NCI-H748 treated with DMSO at 0.1 percent for 48 hours (cell line): ENCODE measurements at places on chromosomes 12 and 14.

GRCh38 chr12:12399776-12400305, 43.0 kb downstream of the BORCS5 start:
- no peak for DNase-seq

DNA sequence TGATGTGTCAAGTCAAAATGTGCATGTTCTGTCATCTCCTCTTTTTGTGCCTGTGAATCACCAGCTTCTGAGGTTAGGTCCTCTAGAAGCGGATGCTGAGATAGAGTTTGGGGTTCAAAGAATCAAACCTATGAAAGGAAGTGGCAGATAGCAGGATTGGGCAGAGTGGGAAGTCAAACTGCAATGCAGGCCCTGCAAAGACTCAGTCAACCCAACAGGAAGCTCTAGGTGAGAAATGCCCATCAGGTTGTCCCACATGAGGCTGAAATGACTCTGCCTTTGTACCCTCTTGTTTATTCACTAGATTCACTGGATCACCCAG, 4.5 kb upstream of the MIA2 start:
- DNase-seq = no peak

- DNase-seq = no peak
These were observed 247.4 kb downstream of the EFCAB11 start for GRCh38 chr14:89707086-89707485.

DNA sequence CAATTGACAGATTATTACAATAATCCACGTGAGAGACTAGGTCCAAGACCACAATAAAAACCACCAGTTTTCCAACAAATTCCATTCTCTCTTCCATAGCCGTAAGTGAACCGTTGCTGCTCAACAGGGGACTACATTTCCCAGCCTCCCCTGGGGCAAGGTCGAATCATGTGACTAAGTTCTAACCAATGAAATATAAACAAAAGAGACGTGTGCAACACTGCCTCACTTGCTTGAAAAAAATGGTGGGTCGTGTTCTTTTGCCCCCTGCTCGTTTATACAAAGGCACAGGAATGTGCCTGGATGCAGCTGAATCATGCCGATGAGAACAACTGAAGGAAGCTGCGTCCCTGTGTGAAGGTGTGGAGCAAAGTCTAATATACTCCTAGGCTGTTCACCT, 51.1 kb downstream of the HSPB8 start:
- no peak for DNase-seq

DNA sequence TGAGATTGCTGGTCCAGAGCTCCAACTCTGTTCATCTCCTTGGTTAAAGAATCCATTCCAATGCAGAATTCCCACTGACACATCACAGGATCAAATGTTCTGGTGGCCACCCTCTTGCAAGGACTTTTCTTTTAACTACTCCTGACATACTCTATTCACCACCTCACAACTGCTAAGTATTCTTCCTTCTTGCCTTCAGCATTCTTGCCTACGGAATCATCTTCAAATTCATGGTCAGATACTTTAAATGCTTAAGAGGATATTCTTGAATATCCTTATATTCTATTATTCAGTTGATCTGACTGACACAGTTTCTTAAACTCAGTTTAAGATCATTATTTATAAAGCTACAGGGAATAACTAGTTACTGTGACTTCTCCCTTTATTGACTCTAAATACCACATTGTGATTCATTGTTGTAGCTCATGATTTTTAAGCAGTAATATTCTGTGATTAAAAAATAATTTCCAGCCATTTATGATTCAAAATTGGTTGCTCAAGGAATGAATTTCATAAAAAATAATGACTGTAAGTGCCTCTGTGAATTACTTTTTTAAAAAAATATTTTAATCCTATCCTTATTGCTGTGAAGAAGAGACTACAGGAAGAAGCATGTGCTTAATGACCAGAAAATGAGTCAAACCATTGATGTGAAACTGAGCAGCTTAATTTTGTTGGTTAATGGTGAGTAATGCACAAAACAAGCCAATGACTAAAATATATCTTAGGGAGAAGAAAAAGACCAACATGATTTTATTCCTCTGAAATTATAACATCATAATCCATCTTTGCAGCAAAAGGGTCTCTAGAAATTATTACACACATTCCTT, 207.1 kb downstream of the PIK3C2G start:
- no peak for DNase-seq

- DNase-seq = no peak
These were observed 95.1 kb downstream of the DICER1 start for GRCh38 chr14:95062220-95062619.

DNA sequence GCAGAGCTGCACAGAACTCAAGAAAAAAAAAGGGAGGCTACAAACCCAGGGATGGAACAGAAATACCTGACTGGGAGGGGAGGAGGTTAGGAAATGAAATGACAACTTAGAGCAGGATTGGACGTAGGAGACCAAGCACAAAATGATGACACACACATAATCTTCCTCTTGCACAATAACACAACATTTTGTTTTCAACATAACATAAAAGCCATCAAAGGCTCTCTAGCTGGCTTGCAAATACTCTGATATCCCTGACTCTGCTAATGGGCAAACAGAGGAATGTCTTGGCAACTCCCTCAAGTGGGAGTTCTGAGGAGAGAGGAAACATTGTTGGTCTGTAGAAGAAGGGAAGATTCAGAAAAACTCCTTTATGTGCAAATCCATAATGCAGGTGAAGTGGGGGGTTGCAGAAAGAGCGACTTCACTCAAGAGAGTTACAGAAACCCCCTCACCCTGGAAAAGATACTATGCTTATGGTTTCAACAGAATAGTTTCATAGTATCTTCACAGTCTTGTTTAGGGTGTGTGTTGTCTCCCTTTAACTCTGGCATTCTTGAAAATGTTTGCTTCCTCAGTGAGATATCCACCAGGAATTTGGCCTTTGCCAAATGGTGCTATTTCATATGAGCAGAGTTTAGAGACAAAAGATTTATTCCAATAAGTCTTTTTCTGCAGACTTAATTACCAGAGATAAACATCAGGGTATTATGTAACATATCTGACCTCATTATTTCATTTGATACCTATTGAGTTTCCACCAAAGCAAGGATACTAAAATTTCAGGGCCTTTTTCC, 43.8 kb upstream of the LTBP2 start:
- no peak for DNase-seq

DNA sequence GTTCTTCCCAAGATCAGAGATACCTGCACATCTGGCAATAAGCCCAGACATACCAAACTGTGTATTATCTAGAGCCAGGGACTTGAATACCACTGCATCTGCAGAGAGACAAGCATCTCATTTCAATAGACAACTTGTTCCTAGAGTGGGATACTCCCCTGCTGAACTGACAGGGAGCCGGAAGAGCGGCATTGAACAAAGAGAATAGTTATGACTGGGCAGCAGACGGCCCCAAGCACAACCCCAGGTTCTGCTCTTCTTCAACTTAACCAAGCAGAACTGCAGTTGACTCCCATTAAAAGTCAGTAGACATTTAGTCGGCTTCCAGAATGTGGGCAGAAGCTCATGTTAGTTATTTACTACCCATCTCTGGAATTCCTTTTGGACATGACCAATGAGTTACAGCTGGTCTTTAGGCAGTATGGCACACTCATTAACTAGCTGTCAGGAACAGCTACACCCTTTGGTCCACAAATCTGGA, 112.9 kb downstream of the HMGA2 start:
- DNase-seq = no peak

DNA sequence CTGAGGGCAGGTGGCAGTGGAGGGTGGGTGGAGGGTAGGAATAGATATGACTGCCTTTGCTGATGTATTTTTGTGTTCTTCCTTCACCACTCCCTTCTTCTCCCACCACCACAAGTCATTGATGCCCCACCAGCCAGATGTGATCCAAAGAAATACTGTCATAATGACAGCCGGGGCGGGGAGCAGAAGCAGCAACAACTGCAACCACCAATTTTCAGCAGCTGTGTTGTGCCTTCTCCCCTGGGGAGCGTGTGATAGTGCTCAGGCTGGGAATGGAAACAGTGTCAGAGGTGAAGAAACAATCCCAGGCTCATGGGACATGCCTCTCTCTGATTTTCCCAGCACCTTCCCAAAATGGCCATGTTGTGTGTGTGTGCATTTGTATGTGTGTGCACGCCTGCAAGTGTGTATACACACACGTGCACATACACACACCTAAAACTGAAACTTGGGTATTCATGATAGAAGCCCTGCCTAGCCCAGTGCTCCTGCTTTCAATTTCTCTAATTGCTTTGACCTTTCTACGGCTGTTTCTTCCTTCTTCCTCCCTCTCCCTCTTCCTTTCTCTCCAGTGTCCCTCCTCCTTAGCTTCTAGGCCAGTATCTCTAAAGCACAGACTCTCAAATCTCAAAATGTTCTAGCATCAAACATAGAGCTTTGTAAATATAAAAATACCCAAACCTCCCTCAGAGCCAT, 299.2 kb upstream of the FKBP4 start:
- no peak for DNase-seq

- no peak for DNase-seq
These were observed 7.4 kb downstream of the LRP1-AS start for GRCh38 chr12:57139796-57140649.

GRCh38 chr14:105420101-105420973, 710 bp downstream of the MTA1 start:
- DNase-seq = no peak

DNA sequence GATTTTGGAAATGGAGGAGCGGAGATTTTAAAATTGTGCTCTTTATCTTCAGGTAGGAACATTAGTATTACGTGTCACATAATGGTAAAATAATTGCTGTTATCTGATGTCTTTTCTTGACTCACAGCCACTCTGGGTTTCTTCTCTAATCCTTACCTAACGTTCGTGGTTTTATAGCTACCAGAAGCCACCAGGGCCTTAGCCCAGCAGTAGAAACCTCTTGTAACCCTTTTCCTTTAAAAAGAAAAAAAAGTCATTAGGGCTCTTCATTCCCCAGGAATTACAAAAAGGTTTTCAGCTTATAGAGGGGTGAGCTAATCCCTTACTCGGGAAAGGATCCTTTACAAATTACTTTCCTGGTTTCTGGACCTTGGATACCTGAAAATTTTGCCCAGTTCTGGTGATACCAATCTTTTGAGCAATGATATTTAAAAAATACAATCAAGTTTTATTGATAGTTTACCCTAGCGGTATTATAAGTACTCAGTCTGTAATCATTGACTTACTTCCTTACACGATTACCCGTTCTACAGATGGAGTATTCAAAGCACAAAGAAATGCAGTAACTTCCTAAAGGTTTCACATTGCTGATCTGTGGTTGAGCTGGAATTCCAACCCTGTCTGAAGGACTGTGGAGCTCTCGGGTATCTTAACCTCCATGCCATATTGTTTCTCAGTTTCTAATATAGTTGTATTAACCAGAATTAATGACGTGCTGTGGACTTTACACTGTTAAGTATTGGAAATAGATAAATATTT, 1.6 kb downstream of the GABARAPL1 start:
- no peak for DNase-seq

- no peak for DNase-seq
These were observed 399 bp downstream of the NCAPD2 start for GRCh38 chr12:6494258-6494743.

DNA sequence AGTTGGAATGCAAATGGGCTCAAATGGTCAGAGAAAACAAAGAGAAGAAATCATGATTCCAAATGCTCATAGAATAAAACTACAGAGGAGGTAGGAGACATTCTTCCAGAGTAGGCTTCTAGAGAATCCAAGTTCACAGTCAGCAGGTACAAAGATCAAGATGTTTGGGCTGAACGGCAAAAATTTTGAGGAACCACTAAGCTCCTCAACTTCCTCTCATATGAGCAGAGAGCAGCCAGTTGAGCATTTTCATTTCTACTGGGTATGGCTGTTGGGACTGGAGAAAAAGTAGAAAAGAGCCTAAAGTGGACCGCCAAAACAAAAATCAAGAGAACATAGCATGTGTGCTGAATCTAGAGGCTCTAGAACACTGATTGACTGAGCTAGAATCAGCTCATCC, 73.8 kb upstream of the ARID2 start:
- DNase-seq = no peak

- DNase-seq = no peak
These were observed 27.6 kb downstream of the GALNT4 start for GRCh38 chr12:89497005-89497404.

DNA sequence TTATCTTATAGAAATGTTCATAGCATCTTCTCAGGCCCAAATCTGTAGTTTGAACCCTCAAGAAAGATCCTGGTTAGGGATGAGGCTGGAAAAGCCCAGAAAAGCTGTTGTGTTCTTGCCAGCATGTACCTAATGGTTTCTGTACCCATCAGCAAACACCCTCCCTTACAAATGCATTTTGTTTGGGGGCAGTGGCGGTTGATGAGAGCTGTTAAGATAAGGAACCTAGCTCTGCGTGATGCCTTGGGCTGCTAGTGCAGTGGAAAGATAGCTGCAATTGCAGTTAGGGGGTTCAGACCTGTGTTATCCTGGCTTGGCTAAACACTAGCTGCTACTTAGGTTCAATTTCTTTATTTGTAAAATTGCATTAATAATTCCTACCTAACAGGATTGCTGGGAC, 3.6 kb downstream of the TPH2 start:
- DNase-seq = no peak

DNA sequence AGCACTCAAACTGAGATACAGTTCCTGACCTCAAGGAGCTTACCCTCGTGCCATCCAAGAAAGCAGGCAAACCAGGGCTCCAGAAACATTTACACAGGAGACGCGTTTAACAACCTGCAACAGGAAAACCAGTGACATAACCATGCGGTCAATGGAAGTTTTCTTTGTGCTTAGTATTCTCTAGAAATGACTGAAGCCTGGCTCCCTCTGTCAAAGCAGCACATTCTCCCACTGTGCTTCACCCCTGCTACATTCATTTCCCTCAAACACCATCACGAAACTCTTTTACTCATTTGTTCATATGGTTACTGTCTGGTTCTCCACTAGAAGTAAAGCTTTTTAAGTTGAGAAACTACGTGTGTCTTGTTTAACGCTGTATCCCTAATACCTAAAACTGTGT, 161.3 kb upstream of the CCND2 start:
- no peak for DNase-seq

- no peak for DNase-seq
These were observed 67.8 kb downstream of the HMGA2 start for GRCh38 chr12:65891987-65892481.

GRCh38 chr12:5881666-5882065, 63.4 kb downstream of the ANO2 start:
- no peak for DNase-seq
